Activated CD4-positive, alpha-beta T cell treated with anti-CD3 and anti-CD28 coated beads, Interleukin-2, amount 50 U/mL, for 24 hours (primary cell): ENCODE measurements at places on chromosomes 16 and 17.

DNA sequence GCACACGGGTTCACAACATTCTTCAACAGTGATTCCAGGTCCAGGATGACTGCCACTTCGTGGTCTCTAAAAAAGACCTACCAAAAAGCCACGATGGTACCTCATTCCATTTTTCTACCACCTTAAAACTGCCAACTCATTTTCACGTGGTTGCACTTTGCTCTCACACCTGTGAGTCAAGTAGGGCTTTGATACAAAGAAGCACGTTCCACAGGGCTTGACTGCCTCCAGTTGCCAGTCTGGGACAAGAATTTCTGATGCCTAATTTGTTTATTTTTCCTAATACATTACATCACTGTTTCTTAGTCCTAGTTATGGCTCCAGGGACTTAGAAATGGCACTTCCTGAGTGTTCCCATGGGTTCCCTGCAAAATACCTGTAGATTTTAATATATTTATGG is 911.6 kb upstream of the EEF2KMT start:
- no peak for DNase-seq

DNA sequence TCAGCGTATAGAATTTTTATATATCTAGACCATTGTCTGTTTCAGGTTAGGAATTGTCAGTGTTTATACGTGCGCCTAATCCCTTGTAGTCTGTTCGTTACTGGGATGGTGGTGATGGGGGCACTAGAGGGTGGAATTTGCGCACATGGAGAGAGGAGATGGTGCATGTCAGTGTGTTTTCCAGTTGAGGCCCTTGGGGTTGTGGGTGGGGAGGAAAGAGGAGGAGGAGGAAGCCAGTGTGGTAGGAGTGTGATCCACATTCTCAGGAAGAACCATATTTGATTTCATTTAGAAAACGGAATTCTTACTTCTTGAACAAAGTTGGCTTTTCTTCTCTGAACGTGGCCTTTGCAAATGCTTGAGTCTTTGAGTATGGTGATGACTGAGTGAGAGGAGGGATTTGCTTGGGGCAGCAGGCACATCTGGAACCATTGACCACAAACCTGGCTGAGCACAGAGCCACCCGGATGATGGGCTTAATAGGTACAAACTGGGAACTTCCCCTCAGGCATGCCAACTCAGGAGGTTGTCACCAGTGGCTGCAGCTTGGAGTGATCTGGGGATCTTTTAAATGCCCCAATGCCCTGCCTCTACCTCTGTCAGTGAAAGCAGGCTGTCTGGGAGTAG is 98.9 kb downstream of the PRKCB start:
- no peak for DNase-seq

- DNase-seq, result no peak
These were observed 1.3 kb downstream of the KCTD2 start for GRCh38 chr17:75048249-75048878.

DNA sequence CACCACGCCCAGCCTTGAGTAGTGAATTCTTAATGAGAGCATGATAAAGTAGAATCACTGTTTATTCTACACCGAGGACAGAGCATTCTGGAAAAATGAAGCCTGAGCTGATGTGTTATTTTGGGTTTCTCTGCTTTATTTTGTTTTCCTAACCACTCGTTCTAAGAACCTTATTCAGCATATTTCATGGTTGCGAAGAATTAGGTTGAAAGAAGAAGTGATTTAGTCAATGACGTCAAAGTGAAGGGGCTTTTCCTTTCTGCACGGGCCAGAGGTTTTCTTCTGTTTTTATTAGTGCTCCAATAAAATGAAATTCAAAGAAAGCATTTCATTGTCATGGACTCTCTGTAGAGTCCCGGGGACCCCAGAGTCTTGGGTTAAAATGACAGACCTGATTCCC is 178.5 kb downstream of the MAF start:
- DNase-seq, result no peak

DNA sequence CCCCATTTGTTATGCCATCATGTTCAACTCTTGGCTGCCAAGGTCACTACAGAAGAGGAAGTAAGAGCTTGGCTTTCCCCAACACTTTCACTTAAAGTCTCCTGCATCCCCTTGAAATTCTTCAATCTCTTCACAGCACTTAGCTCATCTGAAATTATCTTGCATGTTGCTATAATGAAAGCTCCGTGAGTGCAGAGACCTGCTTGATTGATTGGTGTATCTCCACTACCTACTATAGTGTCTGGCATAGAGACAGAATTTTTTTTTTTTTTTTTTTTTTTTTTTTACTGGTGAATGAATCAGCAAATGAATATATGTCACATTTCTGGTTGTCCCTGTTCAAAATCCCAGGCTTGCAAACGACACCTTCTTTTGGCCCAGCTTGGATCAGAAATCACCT is 1.9 kb upstream of the SDR42E1 start:
- no peak for DNase-seq

GRCh38 chr16:5668553-5668952 is 571.0 kb upstream of the EEF2KMT start:
- DNase-seq, result no peak
